ENCODE measurements at places on chromosomes 6 and 20. TPM values are rescaled to one million over a fixed set of nuclear protein-coding genes. Genes with fewer than 3 reads are reported as not detected.

DNA sequence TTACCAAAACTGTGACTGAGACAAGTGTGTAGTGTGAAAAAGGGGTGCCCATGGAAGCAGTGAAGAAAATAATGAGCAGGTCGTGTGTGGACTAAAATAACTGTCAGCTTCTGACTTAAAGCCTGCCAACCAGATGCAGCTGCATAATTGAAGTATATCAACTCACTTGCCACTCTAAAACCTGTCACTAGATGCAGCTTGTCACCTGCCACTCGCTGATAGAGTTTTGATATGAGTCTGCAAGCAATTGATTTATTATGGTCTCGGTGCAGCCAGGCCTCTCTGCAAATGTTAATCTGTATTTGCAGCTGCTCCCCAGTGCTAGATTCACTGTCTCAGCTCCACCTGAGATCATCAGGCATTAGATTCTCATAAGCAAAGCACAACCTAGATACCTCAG is 1090.0 kb upstream of the EYS start:
- DNase-seq: no peak

GRCh38 chr20:37807471-37808232 is 95.3 kb upstream of the VSTM2L start:
- DNase-seq: no peak

DNA sequence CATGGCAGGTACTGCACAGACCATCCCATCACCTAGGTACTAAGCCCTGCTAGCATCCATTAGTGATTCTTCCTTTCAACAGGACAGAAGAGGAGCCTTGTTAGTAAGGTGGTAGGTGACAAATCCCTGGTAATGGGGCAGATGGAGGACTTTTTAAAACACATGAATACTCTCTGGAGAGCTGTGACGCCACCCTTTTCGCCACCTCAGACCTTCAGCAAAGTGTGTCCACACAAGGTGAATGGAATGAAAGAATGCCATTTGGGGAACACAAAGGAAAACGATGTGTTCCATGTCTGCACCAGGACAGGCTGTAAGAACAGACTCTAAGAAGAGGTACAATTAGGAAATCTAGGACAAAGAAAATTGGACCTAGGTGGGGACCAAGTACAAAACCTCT is 110.5 kb upstream of the CARMIL1 start:
- DNase-seq: no peak

The HCRTR2 gene
- polyA plus RNA-seq: not detected

The GSTA3 gene
- not detected for polyA plus RNA-seq

The C2 gene
- polyA plus RNA-seq: 1.1 TPM

The PAK5 gene
- polyA plus RNA-seq: not detected
